ENCODE measurements at places on chromosomes 1 and 21. TPM values are rescaled to one million over a fixed set of nuclear protein-coding genes. Genes with fewer than 3 reads are reported as not detected.

GRCh38 chr1:8039071-8039470 is 13.0 kb upstream of the ERRFI1 start:
- DNase-seq, result no peak

Gene SPOCD1
- total RNA-seq, result not detected

DNA sequence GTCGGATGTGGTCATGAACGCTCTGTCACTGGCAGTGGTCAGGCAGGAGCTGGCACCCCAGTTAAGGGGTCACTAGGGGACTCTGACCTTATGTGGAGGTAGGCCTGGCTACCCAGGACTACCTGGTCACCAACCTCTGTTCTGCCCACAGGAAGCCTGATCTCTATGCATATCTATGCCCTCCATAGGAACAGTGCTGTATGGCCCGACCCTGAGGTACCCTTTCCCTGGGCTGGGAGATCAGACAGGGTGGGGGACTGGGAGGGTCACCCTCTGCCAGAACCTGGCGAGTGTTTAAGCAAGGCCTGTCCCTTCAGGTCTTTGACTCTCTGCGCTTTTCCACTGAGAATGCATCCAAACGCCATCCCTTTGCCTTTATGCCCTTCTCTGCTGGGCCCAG is 19.0 kb downstream of the CYP4B1 start:
- DNase-seq, result no peak

GRCh38 chr1:43272161-43272560 is 2.4 kb downstream of the TMEM125 start:
- DNase-seq, result no peak

- DNase-seq, result peak; percentile 56
These were observed 23.8 kb downstream of the TSEN15 start for GRCh38 chr1:184075055-184076029.

- DNase-seq, result no peak
These were observed 106.8 kb upstream of the FAM78B start for GRCh38 chr1:166273618-166274017.

- no peak for DNase-seq
These were observed 71.4 kb upstream of the RAB4A start for GRCh38 chr1:229199261-229200243.

Gene TMPRSS3
- 2.0 TPM for total RNA-seq

- DNase-seq, result no peak
These were observed 30.0 kb downstream of the KCND3 start for GRCh38 chr1:111959436-111959835.

GRCh38 chr1:53296117-53296749 is 31.6 kb downstream of the LRP8 start:
- peak; percentile 19 for DNase-seq

- no peak for DNase-seq
These were observed 63.5 kb downstream of the ETS2 start for GRCh38 chr21:38869196-38869595.

Gene AGL
- total RNA-seq, result 14.7 TPM

- no peak for DNase-seq
These were observed 519.0 kb downstream of the LTN1 start for GRCh38 chr21:28473530-28474220.

- DNase-seq, result no peak
These were observed 85.8 kb downstream of the UBR4 start for GRCh38 chr1:19124273-19124672.

Gene UBXN10
- 0.30 TPM for total RNA-seq

Gene CORT
- total RNA-seq, result not detected

GRCh38 chr1:235858766-235859165 is 7.9 kb downstream of the LYST start:
- no peak for DNase-seq

Gene TMEM201
- total RNA-seq, result 11.4 TPM

DNA sequence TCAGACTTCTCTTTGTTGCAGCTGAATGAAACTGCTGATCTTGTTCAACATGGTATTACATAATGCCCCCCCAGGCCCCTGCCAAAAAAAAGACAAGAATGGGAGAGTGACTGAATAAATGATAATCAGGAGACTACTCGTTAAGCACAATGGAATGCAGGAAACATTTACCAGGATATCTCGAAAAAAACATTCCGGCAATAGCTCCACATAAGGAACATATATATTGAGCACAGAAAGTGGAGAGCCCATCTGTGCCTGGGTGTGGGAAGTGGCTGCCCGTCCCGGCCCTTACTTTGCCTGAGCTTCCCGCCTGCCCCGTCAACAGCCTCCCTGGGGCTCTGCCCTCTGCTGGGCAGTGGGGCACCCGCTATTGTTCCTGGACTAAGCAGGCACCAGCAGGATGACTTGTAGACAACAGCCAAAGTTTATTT is 13.3 kb downstream of the TRIM11 start:
- no peak for DNase-seq

GRCh38 chr1:76098845-76099244 is 24.3 kb downstream of the ST6GALNAC3 start:
- no peak for DNase-seq

DNA sequence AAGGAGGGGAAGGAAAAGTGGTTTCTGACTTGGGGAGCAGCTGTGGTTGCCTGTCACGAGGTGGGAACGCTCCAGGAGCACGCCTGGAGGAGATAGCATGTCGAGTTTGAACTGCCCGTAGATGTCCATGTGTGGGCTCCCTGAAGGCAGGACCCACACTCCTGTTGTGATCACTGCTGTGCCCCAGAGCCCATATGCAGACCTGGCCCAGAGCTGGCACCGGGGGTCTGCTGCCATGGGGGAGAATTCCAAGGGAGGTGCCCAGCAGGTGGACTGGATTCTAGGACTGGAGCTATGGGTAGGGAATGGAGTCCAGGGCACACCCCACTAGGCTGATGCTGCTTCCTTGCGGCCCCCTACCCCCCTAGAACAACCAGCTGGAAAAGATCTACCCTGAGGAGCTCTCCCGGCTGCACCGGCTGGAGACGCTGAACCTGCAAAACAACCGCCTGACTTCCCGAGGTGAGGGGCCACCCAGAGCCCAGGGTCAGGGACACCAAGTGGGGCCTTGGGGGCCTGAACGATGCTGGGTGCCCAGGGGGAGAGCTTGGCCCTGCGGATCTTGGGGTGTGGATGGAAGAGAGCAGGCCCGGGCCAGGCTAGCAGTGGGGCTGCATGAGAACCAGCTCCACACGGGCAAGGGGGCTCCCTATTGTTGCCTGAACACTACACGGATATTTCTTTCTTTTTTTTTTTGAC is 9.3 kb downstream of the PODN start:
- DNase-seq, result no peak
